ENCODE measurements at places on chromosomes 16 and 17. TPM values are rescaled to one million over a fixed set of nuclear protein-coding genes. Genes with fewer than 3 reads are reported as not detected.

The ITGAX gene
- total RNA-seq, result under 0.01 TPM

The C16orf74 gene
- total RNA-seq, result 157 TPM

The HOXB4 gene
- not detected for total RNA-seq

The MT1E gene
- 60.8 TPM for total RNA-seq

The IFI35 gene
- total RNA-seq, result 0.79 TPM

The DRC3 gene
- 0.13 TPM for total RNA-seq

The KLHL10 gene
- total RNA-seq, result 0.13 TPM

The TMEM114 gene
- total RNA-seq, result not detected

The HSD11B2 gene
- total RNA-seq, result 2.1 TPM

The SPATA32 gene
- not detected for total RNA-seq

The SULT1A2 gene
- 0.51 TPM for total RNA-seq

GRCh38 chr16:426115-426905, 861 bp downstream of the RAB11FIP3 start:
- DNase-seq, result no peak

DNA sequence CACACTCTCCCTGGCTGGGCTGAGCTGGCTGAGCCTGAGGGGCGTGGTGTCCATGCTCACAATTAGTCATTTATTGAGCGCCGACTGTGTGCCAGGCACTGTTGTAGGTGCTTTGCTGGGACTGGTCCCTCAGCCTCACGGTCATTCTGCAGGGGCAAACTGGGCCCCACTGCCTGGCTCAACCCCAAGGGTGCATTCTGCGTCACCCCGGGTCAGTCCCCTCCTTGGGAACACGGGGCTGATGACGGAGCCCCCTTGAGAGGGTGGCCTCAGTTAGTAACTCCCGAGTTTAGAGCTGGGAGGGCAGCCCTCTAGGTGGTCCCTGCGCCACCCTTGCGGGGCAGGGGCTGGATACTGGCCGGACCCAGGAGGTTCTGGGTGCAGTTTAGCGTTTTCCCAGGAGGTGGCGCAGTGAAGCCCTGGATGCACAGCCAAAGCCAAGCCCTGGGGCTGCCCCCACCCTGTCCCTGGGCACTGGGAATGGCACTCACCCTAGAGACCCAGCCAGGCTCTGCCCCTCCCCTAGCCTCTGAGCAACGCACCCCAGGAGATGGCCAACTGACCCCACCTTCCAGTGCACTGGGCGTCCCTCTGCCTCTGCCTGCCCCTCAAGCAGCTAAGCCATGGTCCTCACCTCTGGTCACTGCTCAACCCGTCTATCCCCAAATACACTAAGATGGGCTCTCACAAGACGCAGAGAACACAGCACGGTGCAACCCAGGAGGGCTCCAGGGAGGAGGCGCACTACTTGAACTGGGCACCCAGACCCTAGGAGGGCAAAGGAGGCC, 243.2 kb upstream of the GSE1 start:
- peak; percentile 37 for DNase-seq

DNA sequence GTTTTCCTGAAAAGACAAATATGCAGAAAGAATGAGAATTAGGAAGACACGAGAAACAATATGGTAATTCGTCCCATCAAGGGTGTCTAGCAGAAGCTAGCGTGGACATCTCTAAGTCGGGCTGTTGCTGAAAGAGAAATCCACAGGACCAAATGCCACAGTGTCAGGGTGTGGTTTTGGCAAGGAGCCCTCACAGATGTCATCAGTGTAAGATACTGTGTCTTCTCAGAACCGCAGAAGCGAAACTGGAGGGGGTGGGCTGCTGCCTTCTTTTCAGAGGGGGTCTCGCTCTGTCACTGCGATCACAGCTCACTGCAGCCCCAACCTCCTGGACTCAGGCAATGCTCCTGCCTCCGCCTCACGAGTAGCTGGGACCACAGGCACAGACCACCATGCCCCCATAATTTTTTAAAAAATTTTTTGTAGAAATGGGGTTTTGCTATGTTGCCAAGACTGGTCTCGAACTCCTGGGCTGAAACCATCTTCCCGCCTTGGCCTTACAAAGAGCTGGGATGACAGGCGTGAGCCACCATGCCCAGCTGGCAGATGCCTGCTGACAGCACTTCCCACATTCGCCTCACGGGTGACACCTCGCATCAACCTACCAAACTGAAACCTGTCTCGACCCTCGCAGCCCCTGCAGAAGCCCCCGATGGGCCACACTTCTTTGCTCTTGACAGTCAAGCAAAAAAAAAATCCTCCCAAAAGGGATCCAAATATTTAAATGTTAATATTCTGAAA, 26.2 kb downstream of the TRAP1 start:
- no peak for DNase-seq

- no peak for DNase-seq
These were observed 29.1 kb upstream of the SPNS2 start for GRCh38 chr17:4469552-4469951.

GRCh38 chr17:32020943-32021614, 13.9 kb downstream of the LRRC37B start:
- DNase-seq, result no peak

DNA sequence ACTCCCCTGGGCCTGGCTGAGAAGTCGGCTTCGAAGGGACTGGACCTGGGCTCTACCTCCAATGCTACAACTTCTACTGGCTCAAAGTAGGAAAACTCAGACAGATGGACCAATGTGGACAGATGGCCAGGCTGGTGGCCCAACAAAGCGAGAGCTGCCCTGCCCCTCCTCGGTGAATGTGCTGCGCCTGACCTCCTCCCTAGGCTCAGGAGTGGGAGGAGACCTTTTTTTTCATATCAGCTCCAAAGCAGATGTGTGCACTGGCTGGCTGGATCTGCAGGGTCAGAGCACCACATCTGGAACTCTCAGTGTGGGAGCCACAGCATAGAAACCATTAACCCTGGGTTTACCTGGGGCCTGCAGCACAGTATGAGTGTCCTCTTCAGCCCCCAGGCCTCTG, 20.8 kb downstream of the ATP6V0D1 start:
- no peak for DNase-seq

DNA sequence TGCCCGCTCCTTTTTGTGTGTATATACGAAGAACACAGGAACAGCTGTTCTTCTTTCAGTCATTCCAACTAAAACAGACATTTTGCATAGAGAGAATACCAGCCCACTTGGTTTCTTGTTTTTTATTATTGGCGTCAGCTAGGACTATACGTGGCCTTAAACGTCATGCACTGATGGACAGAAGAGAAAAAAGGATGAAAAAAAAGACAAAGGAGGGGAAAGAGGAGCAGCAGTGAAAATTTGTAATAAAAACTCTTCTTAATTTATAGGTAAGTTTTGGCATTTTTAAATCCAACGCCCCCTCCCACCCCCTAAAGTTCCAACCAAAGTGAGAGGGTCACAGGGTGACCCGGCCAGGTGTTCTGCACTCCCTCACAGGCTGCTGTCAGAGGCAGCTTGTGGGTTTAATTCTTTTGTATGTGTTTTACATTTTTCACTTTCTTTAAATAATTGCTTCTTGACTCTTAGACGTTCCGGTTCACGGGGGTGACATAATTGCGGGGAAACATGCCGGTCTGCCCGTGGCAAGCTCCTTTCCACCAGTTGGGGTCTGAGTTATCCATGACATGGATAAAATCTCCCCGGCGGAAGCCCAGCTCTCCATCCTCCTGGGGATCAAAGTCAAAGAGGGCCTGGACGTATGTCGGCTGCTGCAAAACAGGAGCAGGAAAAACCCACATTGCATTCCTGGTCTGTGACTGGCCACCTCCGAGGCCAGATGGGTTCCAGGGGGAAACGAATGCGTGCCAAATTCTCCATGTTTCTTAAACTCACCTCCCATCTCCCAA, 30.9 kb upstream of the SLC25A19 start:
- DNase-seq, result no peak

DNA sequence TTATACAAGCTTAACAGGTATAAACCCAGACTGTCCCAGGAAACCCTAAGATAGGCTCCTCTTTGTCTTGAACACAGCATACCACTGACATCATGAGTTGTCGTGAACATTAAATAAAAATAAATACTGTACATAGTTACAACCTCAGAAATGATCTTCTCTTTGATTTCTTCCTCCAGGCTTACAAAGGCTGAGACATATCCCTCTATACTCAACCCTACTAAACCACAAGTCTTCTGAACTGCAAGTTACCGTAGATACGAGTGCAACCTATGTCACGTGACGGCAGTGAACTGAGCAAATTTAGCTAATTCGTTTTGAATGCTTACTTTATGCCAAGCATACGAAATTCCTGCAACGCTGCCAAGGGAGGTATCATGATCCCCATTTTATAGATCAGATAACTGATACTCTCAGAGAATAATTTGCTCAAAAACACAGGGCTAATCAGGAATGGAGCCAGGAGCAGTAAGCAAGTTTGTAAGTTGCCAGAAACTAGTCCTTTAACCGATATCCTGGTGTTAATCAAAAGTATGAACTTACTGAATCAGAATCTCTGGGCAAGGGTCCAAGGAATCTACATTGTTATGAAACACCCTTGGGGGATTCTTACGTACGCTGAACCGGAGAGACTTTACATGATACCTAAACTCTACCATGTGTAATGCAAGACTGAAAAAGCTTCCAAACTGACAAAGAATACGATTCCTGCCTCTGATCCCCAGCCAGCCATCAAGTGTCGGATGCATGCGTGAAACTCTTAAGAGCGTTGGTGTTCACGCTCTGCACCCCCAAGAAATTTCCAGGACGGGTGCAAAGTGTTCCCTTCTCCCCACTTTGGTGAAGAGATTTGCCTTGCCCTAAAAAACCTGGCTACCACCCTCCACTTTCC, 106.2 kb downstream of the XYLT1 start:
- peak; percentile 1 for DNase-seq

DNA sequence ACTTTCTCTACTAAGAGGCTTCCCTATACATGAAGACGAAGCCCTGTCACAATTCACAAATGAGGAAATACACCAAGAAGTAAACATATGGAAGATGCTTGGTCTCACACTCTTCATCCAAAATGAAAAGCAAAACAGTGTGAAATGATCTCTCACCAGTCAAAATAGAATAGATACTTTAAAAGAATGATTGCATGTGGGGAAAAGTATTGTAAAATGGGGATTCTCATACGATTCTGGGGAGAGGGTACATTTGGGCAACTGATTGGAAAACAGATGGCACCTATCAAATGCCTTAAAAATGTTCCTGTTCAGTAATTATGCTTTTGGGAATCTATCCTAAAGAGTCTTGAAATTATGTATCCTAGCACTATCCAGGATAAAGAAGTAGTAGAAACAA, 78.1 kb downstream of the ASIC2 start:
- no peak for DNase-seq

- DNase-seq, result peak; percentile 35
These were observed 480 bp downstream of the MRPS7 start for GRCh38 chr17:75262112-75262606.

DNA sequence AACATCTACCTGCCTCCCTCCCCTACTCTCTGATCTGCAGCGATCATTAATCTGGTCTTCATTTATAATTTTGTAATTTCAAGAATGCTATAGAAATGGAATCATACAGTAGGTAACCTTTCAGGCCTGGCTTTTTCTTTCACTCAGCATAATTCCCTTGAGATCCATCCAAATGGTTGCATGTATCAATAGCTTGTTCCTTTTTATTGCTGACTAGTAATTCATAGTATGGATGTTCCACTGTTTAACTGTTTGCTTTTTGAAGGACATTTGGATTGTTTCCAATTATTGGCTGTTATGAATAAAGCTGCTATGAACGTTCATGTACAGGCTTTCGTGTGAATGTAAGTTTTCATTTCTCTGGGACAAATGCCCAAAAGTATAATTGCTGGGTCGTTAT, 125.2 kb downstream of the USP31 start:
- DNase-seq, result no peak

GRCh38 chr16:84323606-84324005, 28.9 kb downstream of the WFDC1 start:
- DNase-seq, result peak; percentile 33

DNA sequence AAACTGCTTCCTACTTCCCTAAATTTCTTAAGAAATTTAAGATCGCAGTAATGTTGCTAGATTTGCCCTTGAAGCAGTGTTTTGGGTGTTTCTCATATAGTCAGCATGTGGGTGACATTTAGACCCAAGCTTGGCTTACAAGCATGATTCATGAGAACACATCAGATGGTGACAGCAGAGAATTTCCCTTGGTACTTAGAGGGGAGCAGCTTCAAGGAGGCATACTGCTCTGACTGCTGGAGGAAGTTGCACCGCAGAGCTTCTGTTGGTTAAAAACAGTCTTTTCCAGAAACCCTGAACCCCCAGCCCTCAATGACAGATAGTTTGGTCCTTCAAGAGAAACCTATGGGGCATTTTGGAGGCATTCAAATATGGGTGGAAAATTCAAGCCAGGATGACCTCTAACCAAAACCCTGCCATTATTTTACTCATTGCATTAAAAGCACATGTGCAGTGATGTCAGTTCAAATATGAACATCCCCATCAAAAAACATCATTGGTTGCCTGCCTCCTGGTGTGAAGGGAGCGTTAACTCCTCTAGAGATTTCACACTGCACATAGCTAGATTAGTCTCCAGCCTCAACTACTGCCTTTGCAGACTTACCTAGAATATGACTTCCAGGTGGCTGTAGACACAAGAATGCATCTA, 201.5 kb upstream of the CACNG5 start:
- DNase-seq, result no peak

GRCh38 chr16:7290682-7291081, 42.0 kb upstream of the RBFOX1 start:
- no peak for DNase-seq

- DNase-seq, result peak; percentile 22
These were observed 31.7 kb downstream of the CLTC start for GRCh38 chr17:59651346-59651745.

GRCh38 chr17:70642059-70642458, 472.7 kb downstream of the KCNJ2 start:
- DNase-seq, result no peak

DNA sequence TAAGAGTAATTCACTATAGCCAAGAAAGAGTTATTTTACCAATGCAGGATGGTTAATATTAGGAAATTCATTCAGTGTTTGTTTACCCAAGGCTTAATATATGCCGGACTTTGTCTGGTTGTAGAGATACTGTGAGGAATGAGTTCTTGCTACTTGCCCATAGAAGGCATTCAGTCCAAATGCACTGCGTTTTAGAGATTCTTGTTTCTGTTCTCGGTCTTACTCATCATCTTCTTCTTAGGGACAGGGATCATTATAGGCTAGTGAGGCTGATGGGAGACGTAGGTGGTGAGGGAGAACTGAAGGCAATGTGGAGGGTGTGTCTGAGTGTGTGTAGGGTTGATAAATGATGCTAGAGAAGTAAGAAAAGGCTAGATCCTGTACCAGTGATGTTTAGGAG, 90.7 kb downstream of the OR1D5 start:
- no peak for DNase-seq

DNA sequence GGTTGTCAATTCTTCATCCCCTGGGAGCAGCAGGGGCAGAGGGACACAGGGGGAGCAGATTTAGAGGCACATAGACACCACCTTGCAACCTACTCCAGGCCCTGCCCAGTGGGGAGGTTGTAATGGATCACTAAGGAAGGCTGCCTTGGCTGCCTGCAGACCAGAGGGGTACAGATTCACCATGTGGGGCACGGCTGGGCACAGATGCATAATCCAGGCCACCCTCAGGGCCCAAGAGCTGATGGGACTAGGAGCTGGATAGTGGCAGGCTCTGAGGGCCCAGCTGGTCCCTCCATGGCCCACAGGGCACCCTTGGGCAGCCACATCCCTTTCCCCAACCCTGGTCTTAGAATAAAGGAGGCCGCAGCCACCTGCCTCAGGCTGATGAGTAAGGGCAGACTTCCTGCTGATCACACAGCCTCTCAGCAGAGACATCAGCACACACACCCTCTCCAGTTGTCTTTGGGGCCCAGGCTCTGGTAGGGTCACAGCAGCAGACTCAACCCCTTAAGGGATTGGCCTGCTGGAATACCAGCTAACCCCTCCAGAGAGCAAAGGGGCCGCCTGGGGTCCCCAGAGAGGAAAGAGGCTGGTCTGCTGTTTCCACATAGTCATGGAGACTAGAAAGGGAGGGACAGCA, 224.9 kb downstream of the GSG1L start:
- DNase-seq, result peak; percentile 6

- DNase-seq, result no peak
These were observed 3.7 kb downstream of the KPNB1 start for GRCh38 chr17:47653442-47653841.
